ENCODE measurements at places on chromosomes 2 and 18. TPM values are rescaled to one million over a fixed set of nuclear protein-coding genes. Genes with fewer than 3 reads are reported as not detected.

The ZAP70 gene
- 240 TPM for total RNA-seq

The KCNE4 gene
- not detected for total RNA-seq

The FOXD4L1 gene
- 0.17 TPM for total RNA-seq

The AMER3 gene
- not detected for total RNA-seq

The KCMF1 gene
- total RNA-seq = 98.1 TPM

The CASP10 gene
- total RNA-seq = 12.7 TPM

The CNTNAP5 gene
- total RNA-seq = not detected

The DNAJC27 gene
- 6.9 TPM for total RNA-seq

The LAMA3 gene
- total RNA-seq = not detected

The KCNS3 gene
- total RNA-seq = not detected

The GPR39 gene
- not detected for total RNA-seq
